Right cardiac atrium (tissue), 5 donors: ENCODE measurements at places on chromosomes 1 and 21. TPM values are rescaled to one million over a fixed set of nuclear protein-coding genes. Genes with fewer than 3 reads are reported as not detected.

TMEM82 gene
- not detected for total RNA-seq

ATG4C gene
- 11.1 TPM for total RNA-seq

KIF21B gene
- 0.83 TPM for total RNA-seq

GJA8 gene
- not detected for total RNA-seq

HIPK1 gene
- 63.6 TPM for total RNA-seq

C21orf91 gene
- total RNA-seq: 8.8 TPM

USP1 gene
- total RNA-seq: 16.7 TPM

MX2 gene
- total RNA-seq: 5.5 TPM

DNA sequence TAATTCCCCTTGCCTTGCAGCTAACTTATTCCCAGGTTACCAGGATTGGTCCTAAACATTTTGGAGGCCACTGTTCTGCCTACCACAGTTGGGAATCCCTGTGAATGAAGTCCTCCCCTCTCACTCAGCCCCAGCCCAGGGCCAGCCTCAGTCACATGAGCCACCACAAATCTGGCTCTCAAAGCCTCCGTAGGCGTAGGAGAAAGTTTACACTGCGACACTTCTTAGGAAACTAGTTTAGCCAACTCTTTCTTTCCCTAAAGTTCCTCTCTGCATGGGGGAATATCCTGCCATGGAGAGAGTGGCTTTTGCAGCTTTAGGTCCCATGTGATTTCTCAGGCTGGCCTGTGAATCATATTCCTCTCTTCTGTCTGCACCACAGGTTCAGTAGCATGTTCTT, 45.7 kb upstream of the ETV3 start:
- no peak for DNase-seq

- DNase-seq: no peak
Measured at GRCh38 chr1:16205891-16206546, 6.4 kb downstream of the ARHGEF19 start.

DNA sequence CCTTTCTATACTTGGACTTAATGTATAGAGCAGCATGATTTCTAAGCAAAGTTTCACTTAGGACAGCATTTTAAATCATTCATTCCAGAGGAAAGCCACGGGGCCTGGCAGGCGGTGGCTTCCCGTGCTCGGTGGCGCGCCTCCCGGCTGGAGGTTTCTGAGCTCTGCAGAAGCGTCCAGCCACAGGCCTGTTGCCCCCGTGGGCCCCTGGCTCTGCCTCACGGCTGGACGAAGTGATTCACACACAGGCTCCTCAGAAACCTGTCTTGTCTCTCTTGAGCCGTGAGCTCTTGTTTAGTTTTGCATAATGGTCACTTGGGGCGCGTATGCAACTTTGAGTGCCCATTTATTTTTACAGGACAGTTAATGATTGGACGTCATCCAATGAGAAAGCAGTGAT, 22.1 kb upstream of the DIP2A start:
- no peak for DNase-seq

GRCh38 chr21:26967062-26967913, at the start of gene ADAMTS5:
ADAMTS5 (minus strand) TSS chr21:26967088; CDS start chr21:26966391, 697 bp downstream.
- DNase-seq: peak; percentile 72

DNA sequence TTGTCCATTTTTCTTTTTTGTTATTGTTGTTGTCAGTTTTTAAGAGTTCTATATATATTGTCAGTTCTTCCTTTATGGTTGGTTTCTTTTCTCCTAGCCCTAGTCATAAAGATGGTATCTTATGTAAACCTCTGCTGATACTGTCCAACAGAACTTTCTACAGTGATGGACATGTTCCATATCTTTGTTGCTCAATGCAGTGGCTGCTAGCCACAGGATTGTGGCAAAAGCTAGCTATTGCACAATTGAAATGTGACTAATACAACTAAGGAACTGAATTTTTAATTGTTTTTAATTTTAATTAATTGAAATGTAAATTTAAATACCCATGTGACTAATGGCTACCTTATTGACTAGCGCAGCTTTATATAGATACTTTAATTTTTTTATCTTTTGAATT, 411.8 kb upstream of the PTBP2 start:
- DNase-seq: peak; percentile 34

DNA sequence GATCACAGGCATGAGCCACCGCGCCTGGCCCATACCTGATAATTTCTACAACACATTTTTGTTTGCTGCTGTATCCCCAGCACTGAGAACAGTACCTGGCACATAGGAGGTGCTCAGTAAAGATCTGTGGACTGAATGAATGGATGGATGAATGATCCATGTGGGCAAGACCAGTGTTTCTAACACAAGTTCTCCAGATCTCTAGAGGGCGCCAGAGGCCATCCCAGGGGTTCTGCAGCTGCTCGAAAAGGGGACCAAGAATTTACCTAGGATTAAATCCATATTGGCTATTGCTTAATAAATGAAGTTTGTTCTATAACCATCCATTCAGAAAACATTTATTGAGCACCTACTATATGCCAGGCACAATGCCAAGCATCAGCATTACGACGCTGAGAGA, 167.7 kb downstream of the ACTL8 start:
- DNase-seq: peak; percentile 59

- DNase-seq: no peak
Measured at GRCh38 chr1:36481771-36482723, 666 bp downstream of the CSF3R start.

GRCh38 chr1:98368995-98369394, 292.5 kb upstream of the SNX7 start:
- no peak for DNase-seq

GRCh38 chr1:207884266-207885029, 26.5 kb downstream of the CD34 start:
- no peak for DNase-seq

DNA sequence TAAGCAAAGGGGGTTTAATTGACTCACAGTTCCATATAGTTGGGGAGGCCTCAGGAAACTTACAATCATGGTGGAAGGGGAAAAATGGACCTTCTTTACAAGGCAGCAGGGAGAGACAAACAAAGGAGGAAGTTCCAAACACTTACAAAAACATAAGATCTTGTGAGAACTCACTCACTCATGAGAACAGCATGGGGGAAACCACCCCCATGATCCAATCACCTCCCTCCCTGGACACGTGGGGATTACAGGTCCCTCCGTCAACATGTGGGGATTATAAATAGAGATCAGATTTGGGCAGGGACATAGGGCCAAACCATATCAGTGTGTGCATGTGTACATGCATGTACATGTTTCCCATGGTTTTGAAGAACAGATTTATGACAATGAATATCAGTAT, 5.5 kb upstream of the SMG7 start:
- DNase-seq: no peak

GRCh38 chr1:170321113-170321512, 175.4 kb downstream of the NTMT2 start:
- no peak for DNase-seq

DNA sequence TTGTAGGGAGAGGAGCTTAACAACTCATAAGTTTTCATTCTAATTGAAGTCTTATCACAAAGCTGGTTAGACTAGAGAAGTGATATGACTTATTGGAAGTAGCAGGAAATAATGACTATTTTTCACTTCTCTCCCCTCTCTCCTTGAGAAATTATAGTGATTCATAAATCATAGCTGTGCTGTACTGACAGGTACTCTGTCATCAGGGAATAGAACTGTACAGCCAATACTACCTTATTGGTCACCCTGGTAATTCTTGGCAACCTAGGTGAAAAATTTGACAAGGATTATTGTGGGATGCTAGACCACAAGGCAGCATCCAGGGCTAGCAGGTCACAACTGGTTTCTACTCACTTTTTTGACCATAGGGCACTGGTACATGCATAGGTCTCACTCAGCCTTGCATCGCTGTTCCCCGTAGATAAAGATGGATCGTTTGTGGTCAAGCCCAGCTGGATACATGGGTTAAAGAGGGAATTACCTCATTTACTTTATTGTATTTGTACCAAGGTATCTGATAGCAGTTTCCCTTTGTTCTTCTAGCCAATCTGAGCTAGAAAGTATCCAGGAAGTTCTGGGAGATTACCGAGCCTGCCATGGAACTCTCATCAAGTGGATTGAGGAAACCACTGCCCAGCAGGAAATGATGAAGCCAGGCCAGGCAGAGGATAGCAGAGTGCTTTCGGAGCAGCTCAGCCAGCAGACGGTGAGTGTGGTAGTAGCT, 113.6 kb downstream of the MACF1 start:
- peak; percentile 59 for DNase-seq

DNA sequence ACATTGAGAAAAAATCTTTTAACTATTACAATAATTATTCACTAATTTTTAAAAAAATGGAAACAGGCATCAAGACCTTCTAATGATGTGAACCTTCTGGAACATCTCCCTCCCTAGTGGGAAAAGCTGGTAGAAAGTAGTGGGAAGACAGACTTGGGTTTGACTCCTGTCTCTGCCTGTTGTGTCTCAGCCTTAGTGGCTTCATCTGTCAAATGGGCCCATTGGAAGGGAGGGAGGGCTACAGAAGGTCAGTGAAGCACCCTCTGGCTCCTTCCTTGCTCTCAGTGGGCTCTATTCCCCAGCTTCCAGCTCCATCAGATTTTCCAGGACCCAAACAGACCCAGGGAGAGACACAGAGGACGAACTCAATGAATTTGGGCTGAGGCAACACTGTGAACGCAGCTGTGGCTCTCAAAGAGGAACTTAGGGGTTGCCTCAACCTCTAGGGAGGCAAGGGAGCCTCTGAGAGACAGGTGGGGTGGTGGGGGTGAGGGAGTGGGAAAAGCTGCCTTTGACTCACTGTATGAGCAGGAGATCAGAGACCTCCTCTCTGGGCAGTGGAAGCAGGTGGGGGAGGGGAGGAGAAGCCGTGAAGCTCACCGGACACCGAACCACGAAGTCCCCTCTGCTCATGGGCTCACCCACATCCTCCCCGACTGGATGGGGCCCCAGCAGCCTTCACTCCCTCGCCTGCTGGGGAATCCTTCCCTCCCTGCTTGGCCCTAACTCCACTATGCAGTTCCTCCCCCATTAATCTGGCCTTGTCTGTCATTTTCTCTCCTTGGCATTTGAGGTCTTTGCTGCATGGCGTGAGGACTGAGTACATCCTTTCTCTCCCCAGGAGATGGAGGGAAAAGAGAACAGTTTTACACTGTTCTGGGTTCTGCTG, 4.5 kb downstream of the CNR2 start:
- peak; percentile 60 for DNase-seq

DNA sequence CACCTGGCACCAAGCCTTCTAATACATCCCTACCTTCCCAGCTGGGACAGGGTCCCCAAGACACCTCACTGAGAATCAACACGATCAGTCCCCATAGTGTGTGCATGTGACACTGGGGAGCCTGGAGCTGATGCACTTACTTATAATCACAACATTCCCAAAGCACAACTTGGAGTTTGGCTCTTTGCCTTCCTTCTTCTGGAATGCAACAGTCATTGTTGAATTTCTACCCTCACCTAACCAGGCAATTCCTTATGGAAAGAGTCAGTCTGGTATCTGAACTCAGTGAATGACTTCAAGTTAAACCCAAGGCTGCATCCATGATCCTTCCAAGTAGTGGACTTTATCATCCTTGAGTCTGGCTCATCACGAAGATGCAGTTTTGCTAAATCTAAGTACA, 86.1 kb downstream of the DSCAM start:
- DNase-seq: no peak

DNA sequence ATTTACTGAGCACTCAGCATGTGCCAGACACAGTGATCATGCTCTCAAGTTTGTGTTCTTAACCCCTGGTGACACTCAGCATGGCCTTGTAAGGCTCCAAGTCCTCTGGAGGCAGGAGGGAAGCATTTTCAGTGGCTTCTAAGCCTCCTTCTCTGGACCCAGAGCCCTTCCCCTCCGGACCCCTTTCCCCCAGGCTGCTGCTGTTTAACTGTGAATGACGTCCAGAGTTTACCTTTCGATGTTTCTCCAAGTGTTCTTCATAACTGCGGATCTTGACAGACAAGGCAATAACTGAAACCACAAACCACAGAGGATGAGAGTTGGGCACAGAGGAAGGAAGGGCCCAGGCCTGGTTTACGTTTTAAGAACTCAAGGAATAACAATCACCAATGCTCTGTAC, 6.5 kb downstream of the MRPS15 start:
- no peak for DNase-seq

- no peak for DNase-seq
Measured at GRCh38 chr1:226111098-226111882, 48.8 kb downstream of the H3-3A start.

DNA sequence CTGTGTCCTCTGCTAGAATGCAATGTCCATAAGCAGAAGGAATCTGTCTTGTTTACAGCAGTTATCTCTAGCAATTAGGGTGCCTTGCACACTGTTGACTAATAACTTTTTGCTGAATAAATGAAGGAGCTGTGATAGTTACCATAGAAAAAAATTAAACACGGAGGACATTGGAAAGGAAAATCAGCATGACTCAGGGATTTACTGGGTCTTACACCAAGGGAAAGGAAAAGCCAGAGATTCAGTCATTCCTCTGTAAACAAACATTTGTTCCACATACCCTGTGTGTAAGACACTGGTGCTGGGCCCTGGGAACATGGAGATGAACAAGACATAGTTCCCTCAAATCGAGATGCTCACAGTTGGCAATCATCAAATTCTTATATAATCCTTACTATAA, 183.3 kb downstream of the PTGER3 start:
- no peak for DNase-seq

- peak; percentile 90 for DNase-seq
Measured at GRCh38 chr1:1777950-1778662, at the start of gene NADK. NADK (minus strand) TSS chr1:1778470; CDS start chr1:1765406, 13,064 bp downstream.
